ENCODE measurements at places on chromosomes 4 and X. TPM values are rescaled to one million over a fixed set of nuclear protein-coding genes. Genes with fewer than 3 reads are reported as not detected.
A peak's percentile ranks its signal among the peaks of the same experiment; 100 is the strongest.

GRCh38 chrX:3262901-3263300 lies 83.6 kb downstream of the MXRA5 start:
- DNase-seq = no peak
- H3K36me3 ChIP-seq = no peaks in the 10 kb centered on the region
- H3K27me3 ChIP-seq = no peaks in the 10 kb centered on the region
- H3K27ac ChIP-seq = no peak overlapping the region
- H3K4me1 ChIP-seq = no peaks in the 10 kb centered on the region

Gene NPFFR2
- 0.66 TPM for total RNA-seq

DNA sequence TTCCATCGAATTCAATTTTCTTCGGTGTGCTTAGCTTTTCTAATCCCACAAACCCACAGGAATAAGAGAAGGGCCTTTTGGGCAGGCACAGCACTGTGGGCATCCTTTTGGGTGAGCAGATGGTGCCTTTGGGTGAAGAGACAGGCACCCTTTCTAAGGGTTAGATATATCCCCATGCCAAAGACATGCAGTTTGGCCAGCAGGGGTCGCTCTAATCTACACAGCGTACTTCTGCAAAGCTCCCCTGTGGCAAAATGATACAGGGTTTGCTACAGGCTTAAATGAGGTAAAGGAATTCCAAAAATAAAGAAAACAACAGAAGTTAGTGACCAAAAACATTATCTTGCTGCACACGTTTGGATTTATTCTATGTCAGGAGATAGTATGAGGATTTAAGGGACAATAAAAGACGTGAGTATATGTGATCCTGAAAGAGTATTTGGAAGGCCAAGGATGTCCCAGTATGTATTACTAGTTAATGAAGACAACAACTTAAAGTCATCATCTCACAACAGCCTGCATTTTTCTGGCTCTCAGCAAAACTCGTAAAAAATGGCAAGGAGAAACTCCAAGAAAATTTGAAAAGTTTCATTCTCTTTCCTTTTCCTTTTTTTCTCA lies 49.5 kb downstream of the PHEX start:
- H3K4me3 ChIP-seq = no peak overlapping the region
- H3K36me3 ChIP-seq = no peaks in the 10 kb centered on the region
- no peaks in the 10 kb centered on the region for H3K27me3 ChIP-seq
- H3K27ac ChIP-seq = no peak overlapping the region

Gene DRD5
- not detected for total RNA-seq

DNA sequence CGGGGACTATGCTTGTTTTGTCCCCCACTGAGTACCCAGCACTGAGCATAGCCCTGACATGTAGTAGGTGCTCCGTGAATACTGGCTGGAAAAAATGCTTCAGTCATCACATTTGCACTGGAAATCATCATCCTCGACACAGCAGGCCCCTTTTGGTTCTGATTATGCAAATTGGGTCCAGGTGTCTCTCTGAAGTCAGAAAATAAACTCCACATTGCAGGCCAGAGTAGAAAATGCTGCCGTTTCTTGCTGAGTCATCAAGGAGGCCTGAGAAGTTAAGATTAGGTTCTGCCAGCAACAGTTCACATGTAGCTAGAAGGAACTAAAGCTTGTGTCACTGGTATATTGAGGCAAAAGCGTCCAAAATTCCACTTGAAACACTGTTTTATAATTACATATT lies 15.0 kb upstream of the STK32B start:
- no peak for DNase-seq
- H3K36me3 ChIP-seq = no peaks in the 10 kb centered on the region
- no peak overlapping the region for H3K27ac ChIP-seq
- peaks cover 48% of the 10 kb centered on the region for H3K4me1 ChIP-seq

Gene GAGE12F
- total RNA-seq = not detected

Gene FRG2
- not detected for total RNA-seq

GRCh38 chrX:153836921-153837320 lies 6.6 kb upstream of the PDZD4 start:
- DNase-seq = no peak
- H3K4me1 ChIP-seq = no peaks in the 10 kb centered on the region
- H3K27me3 ChIP-seq = no peaks in the 10 kb centered on the region
- no peak overlapping the region for H3K4me3 ChIP-seq

Gene PALLD
- 1,903 TPM for total RNA-seq

GRCh38 chrX:69015156-69015555 lies 150.1 kb downstream of the PJA1 start:
- H3K4me3 ChIP-seq = no peak overlapping the region
- no peaks in the 10 kb centered on the region for H3K27me3 ChIP-seq
- H3K27ac ChIP-seq = no peak overlapping the region
- no peaks in the 10 kb centered on the region for H3K36me3 ChIP-seq
- peaks cover 11% of the 10 kb centered on the region for H3K4me1 ChIP-seq
- peak; percentile 17 for DNase-seq

- no peak for DNase-seq
- no peaks in the 10 kb centered on the region for H3K27me3 ChIP-seq
- H3K4me3 ChIP-seq = no peak overlapping the region
- H3K4me1 ChIP-seq = no peaks in the 10 kb centered on the region
- H3K27ac ChIP-seq = no peak overlapping the region
These were observed 30.8 kb upstream of the NDP start for GRCh38 chrX:44003975-44004374.

Gene TLR1
- 7.1 TPM for total RNA-seq

DNA sequence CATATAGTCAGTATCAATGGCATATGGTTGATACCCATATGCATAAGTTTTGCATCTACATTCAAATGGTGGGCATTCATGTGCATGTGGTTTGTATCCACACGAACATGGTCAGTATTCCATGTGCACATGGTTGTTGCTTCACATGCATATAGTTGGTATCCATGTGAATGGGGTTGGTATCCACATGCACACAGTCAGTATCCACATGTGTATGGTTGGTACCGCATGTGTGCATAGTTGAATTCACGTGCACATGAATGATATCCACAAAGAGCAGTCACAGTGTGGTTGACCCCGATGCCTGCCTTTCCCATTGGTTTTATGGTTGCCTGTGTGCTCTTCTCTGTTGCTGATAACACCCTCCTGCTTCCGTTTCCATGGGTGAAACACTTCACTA lies 427.9 kb downstream of the STIM2 start:
- H3K27ac ChIP-seq = no peak overlapping the region
- H3K4me1 ChIP-seq = no peaks in the 10 kb centered on the region

Gene SUPT20HL1
- not detected for total RNA-seq

DNA sequence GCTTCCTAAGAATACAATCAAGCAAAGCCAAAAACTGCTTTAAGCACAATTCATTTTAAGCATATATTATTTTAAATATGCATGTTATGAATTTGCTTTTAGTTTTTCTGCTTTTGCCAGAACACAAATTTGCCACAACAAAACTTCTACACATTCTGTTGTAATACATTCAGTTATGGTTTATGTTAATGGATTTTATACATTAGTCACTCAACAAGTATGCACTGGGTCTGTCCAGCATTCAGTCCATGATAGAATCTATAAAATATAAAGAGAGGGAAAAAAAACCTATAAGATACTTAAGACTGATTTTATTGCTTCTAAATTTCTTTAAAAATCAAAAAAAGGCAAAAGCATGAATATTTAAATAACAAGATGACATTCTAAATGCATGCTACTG lies 22.2 kb downstream of the IQCM start:
- no peak overlapping the region for H3K27ac ChIP-seq
- no peaks in the 10 kb centered on the region for H3K36me3 ChIP-seq
- no peaks in the 10 kb centered on the region for H3K4me1 ChIP-seq
- H3K4me3 ChIP-seq = no peak overlapping the region
- no peaks in the 10 kb centered on the region for H3K27me3 ChIP-seq

DNA sequence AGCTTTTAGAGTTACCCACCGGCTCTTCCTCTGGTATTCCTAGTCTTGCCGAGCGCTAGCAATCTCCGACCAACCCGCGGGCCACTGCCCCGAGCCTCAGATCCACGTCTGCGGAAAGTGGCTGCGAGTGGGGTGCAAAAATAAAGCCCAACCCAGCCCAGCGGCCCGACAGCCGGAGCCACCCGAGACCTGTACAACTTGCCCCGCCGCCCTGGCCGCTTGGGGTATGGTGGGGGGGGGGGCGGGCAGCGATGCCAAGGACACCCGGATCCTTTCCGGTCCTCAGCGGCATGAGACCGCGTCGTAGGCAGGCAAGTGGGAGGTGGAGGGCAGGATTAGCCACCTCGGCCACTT lies 1.6 kb downstream of the SLITRK4 start:
- H3K27ac ChIP-seq = no peak overlapping the region
- peak overlapping the region; percentile 56 for H3K4me3 ChIP-seq
- peaks cover 47% of the 10 kb centered on the region for H3K27me3 ChIP-seq

DNA sequence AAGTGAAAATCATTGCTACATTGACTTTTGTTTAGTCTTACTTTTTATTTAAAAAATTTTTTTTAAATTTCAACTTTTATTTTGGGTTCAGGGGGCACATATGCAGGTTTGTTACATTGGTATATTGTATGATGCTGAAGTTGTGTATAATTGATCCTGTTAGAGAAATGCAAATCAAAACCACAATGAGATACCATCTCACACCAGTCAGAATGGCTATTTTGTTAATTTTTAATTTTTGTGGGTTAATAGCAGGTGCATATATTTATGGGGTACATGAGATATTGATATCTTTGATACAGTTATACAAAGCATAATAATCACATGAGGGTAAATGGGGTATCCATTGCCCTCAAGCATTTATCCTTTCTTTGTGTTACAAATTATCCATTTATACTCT lies 34.1 kb downstream of the RBMX2 start:
- no peak for DNase-seq
- no peak overlapping the region for H3K4me3 ChIP-seq
- no peaks in the 10 kb centered on the region for H3K4me1 ChIP-seq
- no peaks in the 10 kb centered on the region for H3K36me3 ChIP-seq
- H3K27me3 ChIP-seq = no peaks in the 10 kb centered on the region

Gene NDST4
- total RNA-seq = not detected

DNA sequence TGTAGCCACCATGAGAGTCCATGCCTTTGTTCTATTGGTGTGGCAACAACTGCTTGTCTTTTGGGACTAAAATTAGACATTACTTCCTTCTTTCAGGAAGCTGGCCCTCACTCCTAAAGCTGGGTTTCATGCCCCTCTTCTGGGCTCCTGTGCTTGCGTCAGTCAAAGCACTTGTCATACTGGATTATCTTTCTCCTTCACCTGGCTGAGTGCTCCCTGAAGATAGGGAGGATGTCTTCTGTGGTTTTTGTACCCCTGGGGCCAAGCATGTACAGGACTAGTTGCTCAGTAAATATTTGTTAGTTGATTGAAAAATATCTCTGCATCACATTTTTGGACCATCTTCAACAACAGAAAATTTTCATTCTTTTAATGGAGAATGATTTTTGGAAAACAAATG lies 26.1 kb upstream of the LONRF3 start:
- H3K27me3 ChIP-seq = no peaks in the 10 kb centered on the region
- H3K36me3 ChIP-seq = no peaks in the 10 kb centered on the region
- no peak overlapping the region for H3K4me3 ChIP-seq
- no peak for DNase-seq
- no peak overlapping the region for H3K27ac ChIP-seq

DNA sequence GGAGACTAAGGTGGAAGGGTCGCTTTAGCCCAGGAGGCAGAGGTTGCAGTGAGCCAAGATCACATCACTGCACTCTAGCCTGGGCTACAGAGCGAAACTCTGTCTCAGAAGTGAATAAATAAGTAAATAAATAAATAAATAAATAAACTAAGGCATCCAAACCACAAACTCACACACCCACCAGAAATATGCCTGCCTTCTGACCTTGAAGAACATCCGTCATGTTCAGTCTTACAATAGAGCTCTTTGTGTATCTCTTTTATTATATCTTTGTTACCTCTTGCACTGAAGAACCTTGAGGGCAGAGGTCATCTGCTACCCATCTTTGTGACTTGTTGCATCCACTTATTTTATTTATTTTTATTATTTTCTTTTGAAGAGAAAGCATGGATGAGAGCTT lies 71.6 kb downstream of the PRRG1 start:
- H3K4me1 ChIP-seq = no peaks in the 10 kb centered on the region
- no peak for DNase-seq
- H3K27me3 ChIP-seq = no peaks in the 10 kb centered on the region
- no peak overlapping the region for H3K4me3 ChIP-seq

- H3K4me1 ChIP-seq = peaks cover 80% of the 10 kb centered on the region
- peak overlapping the region; percentile 80 for H3K27ac ChIP-seq
- H3K27me3 ChIP-seq = no peaks in the 10 kb centered on the region
- H3K36me3 ChIP-seq = no peaks in the 10 kb centered on the region
These were observed 111.4 kb upstream of the LIMCH1 start for GRCh38 chr4:41426539-41426938.

- no peaks in the 10 kb centered on the region for H3K27me3 ChIP-seq
- H3K36me3 ChIP-seq = no peaks in the 10 kb centered on the region
- peaks cover 21% of the 10 kb centered on the region for H3K4me1 ChIP-seq
- no peak for DNase-seq
These were observed 1.3 kb downstream of the LCORL start for GRCh38 chr4:18020145-18020670.

Gene FAM156B
- total RNA-seq = 14.4 TPM

DNA sequence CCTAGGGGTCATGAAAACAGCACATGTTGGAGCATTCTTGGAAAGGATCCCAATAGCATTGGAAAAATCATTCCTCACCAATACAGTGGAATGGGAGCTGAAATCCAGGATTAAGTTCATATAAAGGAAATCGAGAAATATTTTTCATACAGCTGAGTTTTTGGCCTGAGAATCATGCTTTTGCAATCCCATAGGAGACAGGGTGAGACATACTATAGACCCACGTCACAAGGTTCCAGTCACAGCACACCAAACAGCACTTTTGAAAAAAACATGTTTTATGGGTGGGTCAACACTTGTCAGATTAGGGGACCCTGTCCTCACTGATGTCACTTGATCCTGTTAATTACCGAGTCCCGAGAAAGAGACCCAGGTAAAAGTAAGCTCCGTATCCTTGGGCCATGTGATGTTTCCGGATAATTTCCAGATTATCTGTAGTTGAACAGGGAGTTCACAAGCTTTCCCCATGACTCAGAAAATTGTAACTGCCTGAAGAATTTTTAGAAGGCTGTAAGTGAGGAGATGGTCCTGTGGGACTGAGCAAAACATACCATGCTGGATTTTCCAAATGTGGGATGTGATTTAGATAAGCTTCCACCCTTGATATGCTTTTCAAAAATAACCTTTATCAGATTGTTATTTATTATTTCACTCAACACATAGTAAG lies 80.9 kb upstream of the TLR3 start:
- no peak overlapping the region for H3K4me3 ChIP-seq
- no peak overlapping the region for H3K27ac ChIP-seq

Gene ADGRL3
- total RNA-seq = 4.6 TPM

Gene CFAP99
- total RNA-seq = 1.5 TPM

- no peak overlapping the region for H3K27ac ChIP-seq
- no peak for DNase-seq
- H3K27me3 ChIP-seq = no peaks in the 10 kb centered on the region
- H3K36me3 ChIP-seq = no peaks in the 10 kb centered on the region
- no peak overlapping the region for H3K4me3 ChIP-seq
These were observed 23.8 kb downstream of the SH3RF1 start for GRCh38 chr4:169246957-169247396.

GRCh38 chrX:64188901-64189300 lies 16.6 kb downstream of the AMER1 start:
- DNase-seq = no peak
- no peaks in the 10 kb centered on the region for H3K4me1 ChIP-seq
- H3K4me3 ChIP-seq = no peak overlapping the region
- H3K27ac ChIP-seq = no peak overlapping the region

Gene ATP8A1
- 10.8 TPM for total RNA-seq

Measured in esophagus muscularis mucosa (tissue), 4 donors.